ENCODE measurements at places on chromosomes 2 and 18. TPM values are rescaled to one million over a fixed set of nuclear protein-coding genes. Genes with fewer than 3 reads are reported as not detected.

GRCh38 chr2:203886661-203887151, 19.1 kb downstream of the CTLA4 start:
- no peak for DNase-seq

DNA sequence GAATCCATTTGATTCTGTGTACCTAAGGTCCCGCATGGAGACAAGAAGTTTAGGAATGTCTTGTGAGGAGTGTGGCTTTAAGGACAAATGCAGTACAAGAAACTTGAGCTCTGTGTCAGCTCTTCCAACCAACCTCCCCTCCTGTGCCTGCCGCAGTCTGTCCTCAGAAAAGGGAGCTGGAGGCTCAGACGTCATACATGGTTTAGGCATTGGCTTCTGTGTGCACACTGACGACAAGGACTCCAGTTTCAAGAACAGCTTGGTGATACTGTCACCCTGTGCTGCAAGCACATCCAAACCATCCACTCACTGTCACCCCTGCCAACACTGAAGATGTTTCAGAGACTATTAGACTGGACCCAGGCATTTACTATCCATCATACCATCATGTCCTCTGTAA, 470.4 kb downstream of the IRS1 start:
- DNase-seq: no peak

GRCh38 chr2:28631514-28632206, 120.0 kb upstream of the PPP1CB start:
- no peak for DNase-seq

- no peak for DNase-seq
Observed at GRCh38 chr2:226274143-226274542, 525.5 kb downstream of the IRS1 start.

GRCh38 chr2:1375794-1376193, 37.5 kb upstream of the TPO start:
- DNase-seq: no peak

DNA sequence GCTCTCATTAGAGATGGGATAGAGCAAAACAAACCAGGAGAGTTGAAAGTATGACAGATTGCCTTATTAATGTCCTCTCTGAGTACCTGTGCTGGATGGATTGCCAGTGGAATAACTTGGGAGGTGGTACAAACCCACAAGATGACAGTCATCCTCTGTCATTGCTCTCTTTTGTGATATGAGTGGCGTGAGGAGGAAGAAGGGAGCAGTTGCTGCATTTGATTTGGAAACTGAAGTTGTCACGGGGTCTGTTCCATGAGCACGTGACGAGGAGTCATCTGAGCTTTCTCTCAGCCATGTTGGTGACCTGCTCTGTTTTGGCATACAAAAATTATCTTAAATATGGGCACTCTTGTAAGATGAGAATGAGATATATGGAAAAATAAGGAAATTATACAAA, 204.9 kb downstream of the FAM210A start:
- no peak for DNase-seq

PCARE gene
- not detected for polyA plus RNA-seq

TEX51 gene
- polyA plus RNA-seq: not detected

CROCC2 gene
- polyA plus RNA-seq: not detected

- no peak for DNase-seq
Observed at GRCh38 chr18:30440351-30440750, 602.2 kb downstream of the DSC3 start.

- DNase-seq: no peak
Observed at GRCh38 chr2:225030203-225030602, 12.1 kb downstream of the DOCK10 start.

DNA sequence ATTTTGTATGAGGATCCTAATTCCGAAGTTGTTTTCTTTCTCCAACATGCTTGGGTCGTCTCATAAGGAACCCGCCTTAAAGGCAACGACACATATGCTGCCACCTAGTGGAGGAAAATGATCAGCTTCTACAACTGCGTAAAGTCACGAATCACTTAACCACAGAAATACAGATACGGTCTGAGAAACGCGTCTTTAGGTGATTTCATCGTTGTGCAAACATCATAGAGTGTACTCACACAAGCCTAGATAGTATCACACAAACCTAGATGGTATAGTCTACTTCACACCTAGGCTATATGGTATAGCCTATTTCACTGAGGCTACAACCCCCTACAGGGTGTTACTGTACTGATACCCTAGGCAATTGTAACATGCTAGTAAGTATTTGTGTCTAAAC, 13.1 kb downstream of the GNLY start:
- DNase-seq: peak; percentile 75

- no peak for DNase-seq
Observed at GRCh38 chr2:239321596-239322415, 79.0 kb downstream of the HDAC4 start.

DNA sequence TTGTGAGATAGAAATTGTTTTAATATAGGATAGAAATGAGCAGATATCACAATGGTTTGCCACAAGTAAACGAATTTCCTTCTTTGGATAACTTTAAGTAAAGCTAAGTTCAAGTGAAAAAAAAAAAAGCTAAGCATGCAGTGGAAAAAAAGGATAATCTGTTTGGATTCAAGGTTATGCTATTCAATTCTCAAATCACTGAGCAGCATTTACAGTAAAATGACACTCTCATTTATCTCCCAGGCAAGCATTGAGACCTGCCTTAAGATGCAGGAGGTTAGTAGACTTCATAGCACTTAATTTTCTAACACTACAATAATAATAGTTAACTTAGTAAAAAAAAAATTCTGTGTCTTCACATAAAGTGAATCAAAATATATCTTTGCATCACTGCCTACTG, 351.3 kb downstream of the NRXN1 start:
- DNase-seq: no peak

CCDC148 gene
- 0.18 TPM for polyA plus RNA-seq

DNA sequence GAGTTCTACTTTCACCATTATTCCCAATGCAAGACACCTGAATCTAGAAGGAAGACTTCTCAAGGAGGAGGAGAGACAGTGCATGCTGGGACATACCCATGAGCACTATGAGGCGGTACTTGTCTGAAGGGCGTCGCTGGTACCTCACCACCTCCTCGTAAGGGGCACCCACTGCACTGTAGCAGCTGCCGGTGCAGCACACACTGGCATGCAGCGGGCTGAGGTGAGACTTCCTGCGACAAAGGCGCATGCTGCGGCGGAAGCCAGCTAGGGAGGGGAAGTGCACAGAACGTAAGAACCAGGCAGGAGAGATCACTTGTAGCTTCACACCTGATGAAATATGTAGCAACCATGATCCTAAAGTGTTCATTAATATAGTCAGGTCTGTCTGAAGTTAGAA, 12.8 kb upstream of the TMEM237 start:
- no peak for DNase-seq

GRCh38 chr2:62142054-62142453, 53.9 kb upstream of the B3GNT2 start:
- peak; percentile 84 for DNase-seq

DNA sequence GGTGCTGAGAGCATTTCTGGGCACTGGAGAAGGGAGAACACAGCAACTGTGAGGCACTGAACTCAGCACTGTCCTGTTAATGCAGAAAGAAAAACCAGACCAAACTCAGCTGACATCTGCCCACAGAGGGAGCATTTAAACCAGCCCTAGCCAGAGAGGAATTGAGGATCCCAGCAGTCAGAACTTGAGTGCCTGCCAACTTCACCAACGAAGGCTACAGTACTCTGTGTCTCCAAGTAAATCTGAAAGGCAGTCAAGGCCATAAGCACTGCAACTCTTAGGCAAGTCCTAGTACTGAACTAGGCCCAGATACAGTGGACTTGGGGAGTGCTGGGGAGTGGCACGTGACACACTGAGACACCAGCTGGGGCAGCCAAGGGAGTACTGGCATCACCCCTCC, 176.2 kb upstream of the ZC3H15 start:
- no peak for DNase-seq

DNA sequence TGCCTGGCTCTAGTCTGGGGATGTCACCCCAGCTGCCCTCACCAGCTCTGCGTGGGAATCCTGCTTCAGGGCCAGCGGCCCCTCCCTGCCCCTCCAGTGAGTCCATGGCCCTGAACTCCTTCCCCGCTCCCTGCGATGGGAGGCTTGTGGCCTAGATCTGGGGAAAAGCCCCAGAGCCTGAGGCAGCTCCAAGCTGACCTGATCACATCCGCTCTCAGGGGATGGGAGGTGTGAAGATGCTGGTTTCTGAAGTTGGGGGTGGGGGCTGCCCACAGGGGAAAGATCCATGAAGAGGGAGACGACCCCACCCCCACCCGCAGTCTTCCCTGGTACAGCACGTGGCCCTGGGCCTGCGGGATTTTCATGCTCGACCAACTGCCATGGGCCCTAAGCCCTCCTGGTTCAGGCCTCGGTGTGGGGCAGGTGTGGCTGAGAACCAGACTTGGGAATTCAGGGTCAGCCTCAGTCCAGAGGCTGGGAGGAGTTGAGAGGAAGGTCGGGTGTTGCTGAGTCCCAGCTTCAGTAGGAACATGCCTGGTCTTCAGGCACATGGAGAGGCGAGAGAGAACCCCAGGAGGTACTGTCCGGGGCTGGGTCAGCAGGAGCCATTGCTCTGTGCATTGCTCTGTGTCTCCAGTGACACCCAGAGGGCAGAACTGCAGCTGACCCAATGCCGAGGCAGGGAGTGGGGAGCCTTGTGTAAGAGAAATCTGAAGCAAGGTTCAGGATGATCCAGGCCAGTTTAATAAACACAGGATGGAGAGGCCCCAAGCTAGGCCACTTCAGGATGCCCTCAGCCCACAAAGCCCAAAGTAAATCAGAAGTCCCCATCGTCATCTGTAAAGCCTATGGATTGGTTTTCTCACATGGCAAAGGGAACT, 115.1 kb downstream of the CAPN13 start:
- no peak for DNase-seq

- peak; percentile 71 for DNase-seq
Observed at GRCh38 chr18:56532176-56532840, 106.1 kb downstream of the TXNL1 start.

AGXT gene
- polyA plus RNA-seq: not detected

DNA sequence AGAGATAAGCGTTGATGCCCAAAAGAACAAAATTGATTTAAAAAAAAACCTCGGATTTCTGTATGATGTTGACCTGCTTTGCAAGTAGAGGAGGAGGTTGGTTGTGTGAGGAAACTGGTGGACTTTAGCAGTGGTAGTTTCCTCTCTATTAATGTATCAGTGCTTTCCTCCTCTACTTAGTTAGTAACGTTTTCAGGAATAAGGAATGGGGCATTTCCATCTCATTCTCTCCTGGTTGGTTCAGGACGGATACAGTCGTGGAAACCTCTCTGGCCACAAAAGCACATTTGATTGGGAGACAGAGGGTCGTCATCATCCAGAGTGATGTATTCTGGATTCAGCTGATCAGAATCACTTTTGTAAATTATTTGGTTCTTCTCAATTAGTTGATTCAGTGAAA, 1.5 kb downstream of the FHOD3 start:
- DNase-seq: no peak

GRCh38 chr2:218993345-218994315, at the start of gene CRYBA2:
TSS of gene CRYBA2 (minus strand) at chr2:218993422. CDS start at chr2:218993176, 246 bp downstream.
- DNase-seq: no peak

GRCh38 chr2:99624677-99625076, 134.9 kb upstream of the REV1 start:
- no peak for DNase-seq
